Stimulated activated CD8-positive, alpha-beta memory T cell treated with anti-CD3 and anti-CD28 coated beads, Interleukin-2, amount 100 ng/mL, for 48 hours (primary cell): ENCODE measurements at places on chromosomes 7 and 10.

- DNase-seq, result no peak
Measured at GRCh38 chr10:43953672-43954071, 305.0 kb upstream of the ZNF32 start.

GRCh38 chr7:81410471-81411117 lies 359.3 kb downstream of the HGF start:
- no peak for DNase-seq

- no peak for DNase-seq
Measured at GRCh38 chr7:145088111-145088745, 252.4 kb upstream of the TPK1 start.

DNA sequence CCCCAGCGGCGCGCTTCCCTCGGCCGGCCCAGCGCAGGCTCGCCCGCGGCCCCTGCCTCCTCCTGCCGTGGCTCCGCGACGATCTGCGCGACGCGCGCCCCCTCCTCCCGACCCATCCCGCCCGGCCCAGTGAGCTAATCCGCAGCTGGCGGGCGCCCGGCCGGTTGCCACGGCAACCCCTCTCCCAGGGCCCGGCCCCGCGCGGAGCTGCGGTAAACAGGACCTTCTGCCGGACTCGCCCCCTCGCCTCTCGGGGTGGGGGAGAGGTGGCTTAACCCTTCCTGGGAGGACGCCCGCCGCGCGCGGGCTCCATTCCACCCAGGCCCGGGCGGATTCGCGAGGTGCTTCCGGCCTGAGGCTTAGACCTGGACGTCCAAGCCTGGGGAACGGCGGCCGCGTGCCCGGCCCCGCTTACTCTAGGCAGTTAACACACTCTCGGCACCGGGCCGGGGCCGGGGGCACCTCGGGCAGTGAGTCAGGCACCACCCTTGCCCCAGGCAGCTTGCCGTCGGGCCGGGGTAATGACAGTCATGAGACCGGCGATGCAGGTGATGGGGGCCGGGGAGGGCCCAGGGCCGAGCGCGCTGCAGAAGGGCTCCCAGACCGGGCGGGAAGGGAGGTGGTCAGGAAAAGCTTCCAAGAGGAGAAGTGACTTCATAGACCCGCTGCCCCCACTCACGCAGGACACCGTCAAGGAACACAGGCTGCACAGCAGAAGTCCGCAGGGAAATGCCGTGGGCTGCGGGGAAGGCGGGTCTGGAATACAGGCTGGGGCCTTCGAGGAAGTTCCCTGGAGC lies at the start of gene DENND2A:
DENND2A (minus strand) TSS at position 87 of the 797 bp plus-strand sequence. CDS start 38,416 bp downstream, outside the sequence.
- no peak for DNase-seq

- DNase-seq, result no peak
Measured at GRCh38 chr7:114656466-114656865, 241.9 kb downstream of the FOXP2 start.
